ENCODE measurements at places on chromosomes 3 and 15. TPM values are rescaled to one million over a fixed set of nuclear protein-coding genes. Genes with fewer than 3 reads are reported as not detected.

The ITPKA gene
- 1.2 TPM for total RNA-seq

- no peak for DNase-seq
These were observed 21.1 kb downstream of the GTF2A2 start for GRCh38 chr15:59636184-59636583.

DNA sequence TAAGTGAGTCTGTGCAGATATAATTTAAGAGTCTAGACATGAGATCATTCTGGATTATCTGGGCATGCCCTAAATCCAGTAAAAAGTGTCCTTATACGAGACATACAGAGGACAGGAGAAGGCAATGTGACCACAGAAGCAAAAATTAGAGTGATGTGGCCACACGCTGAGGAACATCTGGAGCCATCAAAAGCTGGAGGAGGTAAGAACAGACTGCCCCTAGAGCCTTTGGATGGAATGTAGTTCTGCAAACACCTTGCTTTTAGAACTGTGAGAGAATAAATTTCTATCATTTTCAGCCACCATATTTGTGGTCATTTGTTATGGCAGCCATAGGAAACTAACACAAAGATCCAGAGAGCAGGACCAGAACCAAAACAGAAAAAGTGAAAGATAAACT lies 41.0 kb downstream of the CD200 start:
- DNase-seq, result no peak

DNA sequence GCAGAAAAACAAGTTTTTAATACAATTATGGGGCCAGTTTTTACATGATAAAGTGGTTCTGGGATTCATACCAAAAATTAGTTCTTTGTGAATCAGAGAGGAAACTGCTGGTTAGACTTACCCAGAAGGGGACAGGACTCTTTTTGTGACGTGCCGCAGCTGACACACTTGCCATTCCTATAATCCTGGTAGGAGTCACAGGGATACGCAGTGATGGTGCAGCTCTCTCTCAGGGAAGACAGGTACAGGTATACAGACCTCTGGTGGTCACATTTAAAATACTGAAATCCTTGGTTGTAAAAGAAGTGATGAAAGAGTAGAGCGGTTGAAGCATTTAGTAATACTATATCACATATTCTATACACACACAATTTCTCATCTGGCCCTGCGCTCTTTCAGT lies 20.2 kb upstream of the TMEM41A start:
- DNase-seq, result no peak

DNA sequence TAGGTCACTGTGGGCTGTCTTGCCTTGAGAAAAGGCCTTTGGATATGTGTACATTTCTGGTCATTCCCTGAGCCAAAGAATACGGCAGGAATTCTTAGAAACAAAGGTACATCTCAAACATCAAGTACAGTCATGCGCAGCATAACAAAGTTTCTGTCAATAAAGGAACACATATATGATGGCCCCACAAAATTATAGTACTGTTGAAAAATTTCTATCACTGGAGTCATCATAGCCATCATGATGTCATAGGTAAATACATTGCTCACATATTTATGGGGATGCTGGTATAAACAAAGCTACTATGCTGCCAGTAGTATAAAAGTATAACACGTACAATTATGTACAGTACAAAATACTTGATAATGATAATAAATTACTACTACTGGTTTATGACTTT lies 38.9 kb upstream of the NECTIN3 start:
- DNase-seq, result no peak

GRCh38 chr3:187269486-187269885 lies 22.1 kb downstream of the MASP1 start:
- DNase-seq, result no peak
